HFFc6 (cell line): ENCODE measurements at places on chromosomes 3 and 15. TPM values are rescaled to one million over a fixed set of nuclear protein-coding genes. Genes with fewer than 3 reads are reported as not detected.

Gene C2CD4A
- not detected in 3 replicates for total RNA-seq

DNA sequence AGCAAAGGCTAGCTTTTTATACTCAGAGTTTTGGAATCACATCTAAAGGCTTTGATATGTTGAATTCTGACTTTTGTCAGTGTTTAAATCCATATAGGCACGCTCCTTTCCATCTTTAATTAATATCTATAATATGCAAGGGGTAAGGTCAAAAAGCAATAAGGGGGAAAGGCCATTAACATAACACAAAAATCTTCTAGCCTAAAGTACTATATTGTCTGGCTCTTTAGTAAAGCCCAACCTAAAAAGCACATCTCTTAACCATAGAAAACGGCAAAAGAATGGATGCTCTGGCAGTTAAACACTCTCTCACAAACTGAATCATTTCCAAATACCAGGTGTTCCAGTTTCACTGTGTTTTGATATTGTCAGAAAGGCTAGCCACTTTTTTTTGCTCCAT, 76.4 kb downstream of the EFL1 start:
- no peaks in the 10 kb centered on the region; the same call in 1 of the 2 replicates for H3K27me3 ChIP-seq
- H3K4me3 ChIP-seq = no peak overlapping the region

Gene TNNC1
- total RNA-seq = 0.36 TPM in 1 of 3 replicates, not detected in the others

DNA sequence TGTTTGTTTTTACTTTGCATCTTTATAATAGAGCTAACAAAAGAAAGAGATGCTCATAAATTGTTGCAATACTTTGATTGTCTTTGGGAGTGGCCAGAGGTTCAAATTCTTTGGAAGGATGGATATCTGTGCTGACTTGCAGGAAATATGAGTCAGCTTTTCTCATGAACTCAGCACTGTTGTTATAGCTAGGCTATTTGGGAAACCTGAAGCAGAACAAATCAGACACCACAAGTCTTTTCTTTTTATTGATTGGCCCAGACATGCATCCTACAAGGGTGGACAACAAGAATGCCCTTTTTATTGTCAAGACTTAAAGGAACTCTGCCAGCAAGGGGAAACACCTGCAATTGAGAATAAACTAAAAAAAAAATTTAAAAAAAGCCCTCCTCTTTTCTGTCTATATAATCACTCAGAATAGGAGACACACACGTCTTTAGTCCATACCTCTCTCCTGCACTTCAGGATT, 4.6 kb upstream of the DENND4A start:
- H3K27ac ChIP-seq = peak overlapping the region; percentile 72
- H3K27me3 ChIP-seq = peaks cover 2% of the 10 kb centered on the region; the same call in 1 of the 2 replicates
- peak overlapping the region; percentile 44 for H3K4me3 ChIP-seq
- H3K36me3 ChIP-seq = no peaks in the 10 kb centered on the region

Gene ANKRD34C
- not detected in 3 replicates for total RNA-seq

DNA sequence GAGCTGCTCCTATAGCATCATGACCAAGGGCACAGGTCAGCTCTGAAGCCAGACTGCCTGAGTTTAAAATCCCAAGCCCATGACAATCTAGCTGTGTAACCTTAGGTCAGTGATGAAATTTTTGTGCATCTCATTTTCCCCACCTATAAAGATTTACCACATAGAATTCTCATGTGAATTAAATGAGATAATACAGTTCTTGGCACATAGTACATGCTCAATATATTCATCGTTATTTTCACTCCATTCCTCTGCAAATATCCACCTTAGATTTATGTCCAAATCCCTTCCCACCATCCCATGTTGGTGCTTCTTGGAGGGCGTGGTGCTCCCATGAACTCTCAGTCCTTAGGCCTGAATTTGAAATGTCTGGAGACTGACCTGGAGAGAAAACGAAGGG, 300.1 kb downstream of the TLE3 start:
- no peaks in the 10 kb centered on the region for H3K36me3 ChIP-seq
- H3K4me3 ChIP-seq = no peak overlapping the region
- peaks cover 35% of the 10 kb centered on the region for H3K4me1 ChIP-seq
- DNase-seq = no peak
- H3K27ac ChIP-seq = no peak overlapping the region

- H3K4me3 ChIP-seq = no peak overlapping the region
- peaks cover 16% of the 10 kb centered on the region for H3K27me3 ChIP-seq
- peak; percentile 13 for DNase-seq
- no peaks in the 10 kb centered on the region for H3K4me1 ChIP-seq
These were observed 11.2 kb upstream of the ADAMTS7 start for GRCh38 chr15:78822514-78822913.

GRCh38 chr3:32313723-32314473, 75.4 kb downstream of the CMTM8 start:
- H3K4me1 ChIP-seq = peaks cover 9% of the 10 kb centered on the region
- H3K36me3 ChIP-seq = no peaks in the 10 kb centered on the region
- H3K4me3 ChIP-seq = no peak overlapping the region
- no peak overlapping the region for H3K27ac ChIP-seq
- DNase-seq = no peak

DNA sequence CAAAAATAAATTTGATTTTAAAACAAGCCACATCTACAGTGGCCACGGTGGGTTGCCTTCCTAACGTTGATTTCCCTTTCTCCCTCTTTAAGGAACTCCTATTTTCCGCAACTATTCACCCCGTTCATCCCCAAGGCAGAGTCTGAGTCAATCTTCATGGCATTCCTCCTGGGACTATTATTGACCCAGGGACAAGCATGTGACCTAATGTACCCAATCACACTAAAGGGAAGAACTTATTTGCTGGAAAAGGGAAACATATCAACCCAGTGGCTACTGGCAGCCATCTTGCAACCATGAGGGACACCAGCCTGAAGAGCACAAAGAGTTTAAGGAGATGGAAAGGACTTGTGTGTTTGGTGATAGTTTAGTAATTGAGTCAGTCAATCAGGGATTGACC, 55.4 kb upstream of the ARHGEF3 start:
- H3K4me1 ChIP-seq = peaks cover 55% of the 10 kb centered on the region
- no peak overlapping the region for H3K27ac ChIP-seq
- H3K27me3 ChIP-seq = peaks cover 3% of the 10 kb centered on the region
- no peak for DNase-seq
- H3K36me3 ChIP-seq = no peaks in the 10 kb centered on the region; the same call in 1 of the 2 replicates

- H3K27me3 ChIP-seq = no peaks in the 10 kb centered on the region
- no peak overlapping the region; the same call in 1 of the 2 replicates for H3K4me3 ChIP-seq
- H3K27ac ChIP-seq = no peak overlapping the region
- DNase-seq = no peak
These were observed 435.0 kb downstream of the MECOM start for GRCh38 chr3:169228522-169228921.

GRCh38 chr15:33737687-33738601, 230.4 kb upstream of the CHRM5 start:
- peaks cover 7% of the 10 kb centered on the region for H3K27me3 ChIP-seq
- H3K36me3 ChIP-seq = no peaks in the 10 kb centered on the region

DNA sequence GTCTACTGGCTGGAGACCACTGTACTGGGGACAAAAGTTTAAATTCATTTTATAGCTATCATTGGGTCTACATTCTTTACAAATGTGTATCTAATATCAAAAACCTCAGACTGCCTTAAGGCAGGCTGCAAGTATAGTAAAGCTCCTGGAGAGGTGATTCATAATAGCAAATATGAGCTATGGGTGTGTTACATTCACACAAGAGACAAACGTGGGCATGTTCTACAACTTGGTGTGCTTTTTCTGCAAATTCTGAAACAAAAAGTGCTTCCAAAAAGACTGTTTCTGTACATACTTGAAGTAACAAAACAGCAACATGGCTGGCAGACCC, 1101.4 kb downstream of the ROBO1 start:
- DNase-seq = peak; percentile 56
- peaks cover 25% of the 10 kb centered on the region for H3K4me1 ChIP-seq
- no peaks in the 10 kb centered on the region for H3K36me3 ChIP-seq

GRCh38 chr3:68854170-68854569, 78.2 kb downstream of the TAFA4 start:
- H3K4me3 ChIP-seq = no peak overlapping the region
- H3K27me3 ChIP-seq = no peaks in the 10 kb centered on the region; the same call in 1 of the 2 replicates
- H3K27ac ChIP-seq = no peak overlapping the region

Gene GCHFR
- 2.3 to 2.8 TPM (median 2.6 TPM) in 3 replicates for total RNA-seq
